ENCODE measurements at places on chromosomes 7 and 10.

DNA sequence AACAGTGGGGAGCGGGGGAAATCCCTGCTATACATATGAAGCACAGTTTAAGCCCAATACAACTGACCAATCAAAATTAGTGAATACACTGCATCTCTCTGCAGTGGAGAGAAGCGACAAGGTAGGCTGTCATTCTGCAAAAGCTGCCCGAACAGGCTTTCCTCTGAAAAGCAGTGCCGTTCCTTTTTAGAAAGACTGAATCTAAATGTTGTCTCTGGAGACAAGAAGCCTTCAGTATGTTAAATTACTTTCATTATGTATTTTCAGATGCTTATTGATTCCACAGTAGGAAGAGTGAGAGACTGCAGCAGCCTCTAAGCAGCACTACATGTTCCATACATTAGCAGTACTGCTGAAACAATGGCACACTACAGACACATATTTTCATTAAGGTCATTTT, at the start of gene GPR22:
GPR22 (plus strand) TSS at position 129 of the 400 bp plus-strand sequence. CDS start 4,004 bp downstream, outside the sequence.
- DNase-seq = no peak

DNA sequence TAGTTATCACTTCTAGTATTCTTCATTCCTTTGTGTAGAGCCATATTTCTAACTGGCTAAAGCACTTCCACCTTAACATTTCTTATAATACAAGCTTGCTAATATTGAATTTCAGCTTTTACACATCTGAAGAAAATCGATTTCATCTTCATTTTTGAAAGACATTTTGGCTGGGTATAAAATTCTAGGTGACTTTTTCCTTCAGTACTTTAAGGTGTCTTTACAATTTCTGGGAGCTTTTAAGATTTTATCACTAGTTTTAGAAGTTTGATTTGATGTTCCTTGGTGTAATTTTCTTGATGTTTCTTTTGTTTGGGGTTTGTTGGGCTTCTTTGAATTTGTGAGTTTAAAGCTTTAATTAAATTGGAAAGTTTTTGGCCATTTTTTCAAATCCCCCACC, 38.5 kb upstream of the TMEM168 start:
- DNase-seq = no peak

DNA sequence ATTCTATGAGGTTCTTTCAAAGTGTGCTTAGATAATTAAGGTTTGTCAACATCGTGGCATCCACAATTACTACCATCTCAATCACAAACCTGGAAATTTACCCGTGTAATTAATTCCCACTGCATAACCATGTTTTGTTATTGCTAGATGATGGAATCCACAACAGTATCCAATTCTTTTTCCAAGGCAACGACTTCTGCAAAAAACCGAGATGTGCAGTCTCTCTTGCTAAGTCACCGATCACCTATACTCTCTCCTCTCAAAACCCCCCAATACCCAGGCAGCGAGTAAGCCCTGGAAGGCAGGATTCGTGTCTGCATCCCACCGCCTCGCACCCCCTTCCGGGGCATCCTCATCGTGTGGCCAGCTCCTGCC, 678 bp upstream of the EIF4H start:
- no peak for DNase-seq

- no peak for DNase-seq
Observed at GRCh38 chr7:879093-879492, 2.7 kb downstream of the GET4 start.

DNA sequence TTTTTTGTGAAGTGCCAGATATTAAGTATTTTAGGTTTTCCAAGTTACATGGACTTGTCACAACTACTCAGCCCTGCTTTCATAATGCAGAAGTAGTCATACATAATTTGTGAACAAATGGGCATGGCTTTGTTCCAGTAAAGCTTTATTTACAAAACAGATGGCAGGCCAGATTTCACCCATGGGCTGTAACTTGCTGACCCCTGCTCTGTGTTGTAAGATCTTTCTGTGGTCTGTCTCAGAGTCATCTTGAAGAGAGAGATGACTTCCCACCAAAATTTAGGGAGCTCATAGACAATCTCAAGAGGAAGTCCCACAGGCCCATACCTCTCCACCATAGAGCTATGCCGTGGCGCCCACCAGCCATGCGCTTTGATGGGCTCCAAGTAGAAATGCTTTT, 616.1 kb downstream of the LRMDA start:
- no peak for DNase-seq
